ENCODE measurements at places on chromosomes 3 and 15. TPM values are rescaled to one million over a fixed set of nuclear protein-coding genes. Genes with fewer than 3 reads are reported as not detected.

Gene CFAP92
- 0.49 TPM for total RNA-seq

Gene PDIA3
- total RNA-seq, result 180 TPM

Gene ACKR4
- 11.4 TPM for total RNA-seq

Gene CYP1A1
- not detected for total RNA-seq

Gene DAZL
- total RNA-seq, result not detected
